ENCODE measurements at places on chromosomes 6 and 20.

DNA sequence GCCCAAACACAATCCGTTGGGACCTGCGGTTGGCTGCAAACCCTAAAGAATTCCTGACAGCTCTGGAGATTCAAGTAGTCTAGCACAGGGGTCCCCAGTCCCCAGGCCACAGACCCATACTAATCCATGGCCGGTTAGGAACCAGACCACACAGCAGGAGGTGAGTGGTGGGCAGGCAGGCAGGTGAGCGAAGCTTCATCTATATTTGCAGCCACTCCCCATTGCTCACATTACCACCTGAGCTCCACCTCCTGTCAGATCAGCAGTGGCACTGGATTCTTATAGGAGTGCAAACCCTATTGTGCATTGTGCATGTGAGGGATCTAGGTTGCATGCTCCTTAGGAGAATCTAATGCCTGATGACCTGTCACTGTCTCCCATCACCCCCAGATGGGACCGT, 16.6 kb downstream of the TFEB start:
- no peak for DNase-seq

DNA sequence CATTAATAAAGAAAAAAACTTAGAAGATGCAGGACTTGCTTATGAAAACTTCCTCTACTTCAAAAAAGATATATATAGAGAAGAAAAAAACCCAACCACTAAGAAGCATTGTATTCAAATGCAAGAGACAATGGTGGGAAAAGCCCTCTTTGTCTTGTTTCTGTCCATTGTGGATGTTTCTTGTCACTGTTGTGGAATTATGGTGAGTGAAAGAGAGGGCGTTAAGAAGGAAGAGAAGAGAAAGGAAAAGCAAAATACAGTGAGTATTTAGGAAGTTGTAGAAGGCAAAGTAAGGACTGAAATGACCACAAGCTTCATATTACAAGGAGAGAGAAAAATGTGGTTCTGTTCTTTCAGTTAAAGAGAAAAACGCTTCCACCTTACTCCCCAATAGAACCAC, 14.1 kb upstream of the THBD start:
- no peak for DNase-seq

DNA sequence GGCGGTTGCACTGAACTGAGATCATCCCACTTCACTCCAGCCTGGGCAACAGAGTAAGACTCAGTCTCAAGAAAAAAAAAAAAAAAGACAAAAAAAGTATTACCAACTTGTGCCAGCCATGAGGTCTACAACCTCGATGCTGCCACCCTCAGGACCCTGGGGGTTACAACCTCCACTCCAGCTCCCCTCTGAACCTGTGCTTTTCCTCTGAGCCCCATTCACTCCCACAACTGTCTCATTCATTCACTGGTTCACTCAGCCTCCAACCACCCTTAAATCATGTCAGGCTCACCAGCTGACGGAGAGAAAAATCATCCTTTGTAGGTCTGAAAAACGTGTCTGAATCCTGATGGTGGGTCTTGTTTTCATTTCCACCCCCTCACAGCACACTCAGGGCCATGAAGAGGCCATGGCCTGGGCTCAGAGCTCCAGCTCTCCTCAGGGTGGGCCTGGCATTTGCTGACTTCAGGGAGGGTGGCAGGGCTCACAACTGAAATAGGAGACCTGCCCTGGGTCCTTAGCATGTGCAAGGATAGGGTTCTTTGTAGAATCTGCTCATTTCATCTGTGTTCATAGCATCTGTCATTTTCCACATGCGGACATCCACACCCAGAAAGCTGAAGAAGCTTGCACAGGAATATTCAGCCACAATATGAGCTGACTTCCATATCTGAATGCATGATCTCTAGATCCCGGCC, 1.9 kb upstream of the ULBP1 start:
- DNase-seq = peak; percentile 19

DNA sequence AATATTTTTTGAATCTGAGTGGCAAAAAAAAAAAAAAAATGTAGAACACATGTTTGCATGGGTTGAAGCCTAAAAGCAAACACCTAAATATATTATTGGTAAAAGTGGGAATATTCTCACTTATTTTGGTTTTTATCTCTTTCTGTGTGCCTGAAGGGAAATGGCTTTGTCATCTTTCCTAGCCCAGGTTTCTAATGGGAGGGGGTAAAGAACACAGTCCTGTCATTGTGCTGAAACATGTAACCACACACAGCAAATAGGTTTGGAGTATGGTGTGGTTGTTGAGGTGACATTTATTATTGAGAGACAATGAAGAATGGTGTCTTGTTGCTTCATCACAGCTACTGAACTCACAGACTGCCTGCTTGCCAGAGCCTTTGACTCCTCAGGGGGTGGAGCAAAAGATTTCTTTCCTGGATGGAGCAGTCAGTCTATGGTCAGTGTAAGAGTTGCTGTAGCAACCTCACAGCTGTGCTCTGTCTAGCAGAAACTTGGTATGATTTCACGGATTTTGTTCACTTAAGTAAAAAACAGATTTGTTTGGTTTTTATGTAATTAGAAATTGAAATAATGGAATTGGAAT, 70.2 kb downstream of the CEP57L1 start:
- no peak for DNase-seq

Data from activated CD4-positive, alpha-beta T cell treated with anti-CD3 and anti-CD28 coated beads for 24 hours (primary cell).